Kidney tubule cell (primary cell): ENCODE measurements at places on chromosomes 5 and 9.

GRCh38 chr9:72554221-72554641 is 32.8 kb downstream of the TMC1 start:
- peak; percentile 80 for DNase-seq

- DNase-seq: no peak
These were observed 15.3 kb upstream of the F2RL2 start for GRCh38 chr5:76638479-76638878.

DNA sequence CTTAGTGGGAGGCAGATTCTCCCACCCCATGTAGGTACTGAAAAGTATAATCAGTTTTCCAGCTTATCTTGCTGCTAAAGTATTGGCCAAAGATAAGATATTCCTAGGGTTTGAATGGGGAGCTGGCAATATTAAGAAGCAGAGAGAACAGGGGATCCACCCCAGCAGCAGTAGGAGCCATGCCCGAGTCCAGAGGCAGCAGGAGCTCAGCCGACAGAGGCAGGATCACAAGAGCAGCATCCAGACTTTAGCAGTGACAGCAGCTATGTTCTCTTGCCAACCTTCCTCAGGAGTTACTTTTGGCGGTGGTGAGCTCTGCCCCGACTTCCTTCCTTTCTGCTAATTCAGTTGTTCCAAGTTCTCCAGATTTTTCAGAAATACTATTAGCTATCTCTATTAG is 224.5 kb downstream of the GADD45G start:
- no peak for DNase-seq

DNA sequence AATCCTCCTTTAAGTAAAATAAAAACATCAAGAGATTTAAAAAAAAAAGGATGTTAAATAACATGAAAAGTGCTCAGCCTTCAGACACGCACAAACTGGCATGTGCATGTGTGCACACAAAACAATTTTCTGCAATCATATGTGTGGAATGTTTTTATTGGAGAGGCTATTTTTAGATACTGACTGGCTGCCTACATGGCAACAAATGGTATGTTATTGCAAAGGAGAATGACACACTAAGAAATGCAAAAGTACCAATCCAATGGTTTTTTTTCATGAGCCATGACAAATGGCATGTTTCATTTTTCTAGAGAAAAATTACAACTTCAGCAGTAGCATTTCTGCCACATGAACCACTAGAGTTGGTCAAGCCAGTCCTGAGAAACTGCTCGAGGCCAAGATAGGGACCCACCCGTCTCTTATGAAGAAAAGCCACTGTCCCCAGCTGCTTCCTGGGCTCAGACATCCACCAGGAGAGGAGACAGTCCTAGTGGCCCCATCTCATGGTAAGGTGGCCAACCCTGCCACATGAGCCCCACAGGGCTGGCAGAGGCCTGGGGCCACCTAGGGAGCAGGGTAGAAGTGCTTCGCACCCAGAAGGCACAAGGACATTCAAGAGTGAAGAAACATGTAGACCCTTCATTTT is 116.4 kb downstream of the MYO10 start:
- DNase-seq: peak; percentile 52

DNA sequence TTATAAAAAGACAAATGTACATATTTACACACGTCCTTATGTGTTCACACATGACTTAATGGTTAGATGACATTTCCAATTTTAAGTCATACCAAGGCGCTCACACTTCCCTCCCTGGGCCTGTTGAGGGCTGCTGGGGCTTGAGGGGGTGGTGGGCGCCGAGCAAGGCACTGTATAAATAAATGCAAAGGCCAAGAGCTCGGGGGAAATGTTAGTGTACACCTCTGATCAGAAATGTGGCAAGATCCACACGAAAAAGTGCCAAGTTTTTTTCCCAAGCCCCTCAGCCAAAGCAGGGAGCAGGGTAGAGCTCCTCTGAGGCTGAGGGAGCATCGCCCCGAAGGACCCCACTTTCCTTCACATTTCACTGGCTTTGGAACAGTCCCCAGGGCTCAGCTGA is 7.5 kb downstream of the IRF1 start:
- no peak for DNase-seq
